ENCODE measurements at places on chromosomes 1 and 21.
A peak's percentile ranks its signal among the peaks of the same experiment; 100 is the strongest.

GRCh38 chr1:43619996-43620920 is 29.7 kb upstream of the KDM4A start:
- DNase-seq = no peak

DNA sequence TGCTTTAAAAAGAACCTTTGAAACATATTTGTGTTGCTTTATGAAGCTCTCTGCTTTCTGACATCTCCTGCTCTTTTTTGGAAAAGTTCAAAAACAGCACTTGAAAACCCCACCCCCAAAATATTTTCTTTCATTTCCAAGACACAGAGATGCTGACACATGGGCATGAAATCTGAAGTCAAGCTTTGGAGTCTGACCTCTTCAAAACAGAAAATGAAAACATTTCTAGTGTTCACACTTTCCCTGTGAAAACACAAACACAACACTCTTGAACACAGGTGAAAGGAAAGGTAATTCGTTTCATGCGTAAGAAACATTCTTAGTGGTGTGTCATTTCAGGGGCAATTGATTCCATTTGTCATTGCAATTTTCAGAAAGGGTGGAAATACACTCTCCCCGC is 10.8 kb downstream of the NGF start:
- no peak for DNase-seq

GRCh38 chr1:164325786-164326185 is 233.2 kb upstream of the PBX1 start:
- DNase-seq = no peak

- DNase-seq = no peak
Observed at GRCh38 chr1:154499446-154499845, 2.6 kb upstream of the TDRD10 start.

DNA sequence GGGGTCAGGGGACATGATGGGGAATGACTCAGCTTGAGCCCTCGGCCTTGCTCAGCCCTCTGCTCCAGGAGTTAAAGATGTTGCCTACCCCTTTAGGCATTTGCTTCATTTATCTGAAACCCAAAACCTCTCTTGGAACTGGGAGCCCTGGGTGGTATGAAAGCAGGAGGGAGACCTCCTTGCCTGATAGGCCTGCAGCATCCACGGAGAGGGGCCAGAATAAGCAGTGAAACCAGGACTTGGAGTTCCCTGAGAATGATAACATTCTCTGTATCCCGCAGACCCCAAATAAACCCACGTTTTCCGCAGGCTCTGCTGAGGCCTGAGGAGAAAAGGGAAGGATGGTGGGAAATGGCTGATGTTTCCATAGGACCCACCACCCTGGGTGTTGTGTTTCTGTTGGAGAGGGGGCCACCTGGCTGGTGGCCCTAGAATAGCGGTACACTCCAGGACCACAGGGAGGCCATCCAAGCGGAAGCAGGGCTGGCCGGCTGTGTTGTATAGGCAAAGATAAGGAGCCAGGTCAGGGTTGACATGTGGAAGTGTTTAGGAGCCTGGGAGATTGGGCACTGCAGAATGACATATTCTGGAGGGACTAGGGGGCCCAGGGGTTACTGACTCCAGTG is 77.4 kb downstream of the FOXD2 start:
- no peak for DNase-seq

- DNase-seq = no peak
Observed at GRCh38 chr1:160238408-160238807, 23.9 kb downstream of the DCAF8 start.

- DNase-seq = no peak
Observed at GRCh38 chr1:46010611-46011010, 121.8 kb downstream of the PIK3R3 start.

GRCh38 chr1:53409233-53409632 is 50.0 kb upstream of the DMRTB1 start:
- no peak for DNase-seq

- DNase-seq = no peak
Observed at GRCh38 chr1:156582388-156583017, 3.0 kb downstream of the TTC24 start.

- DNase-seq = no peak
Observed at GRCh38 chr21:38937286-38937790, 131.6 kb downstream of the ETS2 start.

GRCh38 chr1:89633248-89633799 is 404 bp downstream of the LRRC8C start:
- DNase-seq = peak; percentile 30

DNA sequence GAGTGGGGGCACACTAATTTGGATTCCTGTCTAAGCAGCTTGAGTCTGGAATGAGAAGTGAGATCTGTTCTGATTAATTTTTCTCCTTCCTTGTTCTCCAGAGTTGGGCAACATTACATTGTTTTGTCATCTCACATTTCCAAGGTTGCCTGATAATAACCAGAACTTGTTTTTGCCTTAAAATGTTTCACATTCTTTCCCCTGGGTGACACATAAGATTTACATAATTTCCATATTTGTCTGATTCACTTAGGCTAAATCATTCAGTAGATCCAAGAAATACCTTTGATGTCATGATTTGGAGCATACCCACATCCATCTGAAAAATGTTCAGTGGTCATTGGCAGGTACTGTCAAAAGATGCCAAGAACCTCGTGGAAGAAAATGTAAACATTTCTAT is 60.3 kb downstream of the XCL2 start:
- DNase-seq = no peak

- DNase-seq = no peak
Observed at GRCh38 chr1:59422921-59423575, 126.2 kb downstream of the FGGY start.

GRCh38 chr21:42208036-42208435 is 10.9 kb upstream of the ABCG1 start:
- no peak for DNase-seq

DNA sequence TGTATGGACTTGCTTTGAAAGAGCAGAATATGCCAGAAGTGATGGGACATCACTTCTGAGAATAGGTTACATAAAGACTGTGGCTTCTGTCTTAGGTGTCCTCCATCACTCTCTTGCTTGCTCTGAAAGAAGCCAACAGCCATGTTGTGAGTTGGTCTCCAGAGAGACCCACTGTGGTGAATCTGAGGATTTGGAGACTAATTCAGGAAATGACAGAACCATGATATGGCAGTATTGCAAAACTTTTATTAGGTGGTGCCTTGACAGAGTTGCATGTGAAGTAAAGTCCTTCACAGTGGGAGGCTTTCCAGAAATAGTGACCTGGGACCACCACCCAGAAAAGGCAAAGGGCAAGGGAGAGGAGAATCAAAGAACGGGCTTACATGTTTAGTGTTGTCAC is 628.6 kb downstream of the KCNT2 start:
- DNase-seq = no peak

GRCh38 chr1:229161740-229162139 is 109.2 kb upstream of the RAB4A start:
- DNase-seq = no peak

- no peak for DNase-seq
Observed at GRCh38 chr21:45877821-45878469, 103.6 kb upstream of the COL6A1 start.
